ENCODE measurements at places on chromosomes 5 and 9. TPM values are rescaled to one million over a fixed set of nuclear protein-coding genes. Genes with fewer than 3 reads are reported as not detected.

GRCh38 chr9:122348791-122349190 is 22.0 kb upstream of the PTGS1 start:
- no peaks in the 10 kb centered on the region for H3K27me3 ChIP-seq
- peaks cover 4% of the 10 kb centered on the region for H3K4me1 ChIP-seq
- H3K4me3 ChIP-seq, result no peak overlapping the region

GRCh38 chr9:89408628-89409101 is 89.2 kb downstream of the SEMA4D start:
- H3K4me1 ChIP-seq, result no peaks in the 10 kb centered on the region
- H3K36me3 ChIP-seq, result no peaks in the 10 kb centered on the region
- no peak overlapping the region for H3K27ac ChIP-seq

DNA sequence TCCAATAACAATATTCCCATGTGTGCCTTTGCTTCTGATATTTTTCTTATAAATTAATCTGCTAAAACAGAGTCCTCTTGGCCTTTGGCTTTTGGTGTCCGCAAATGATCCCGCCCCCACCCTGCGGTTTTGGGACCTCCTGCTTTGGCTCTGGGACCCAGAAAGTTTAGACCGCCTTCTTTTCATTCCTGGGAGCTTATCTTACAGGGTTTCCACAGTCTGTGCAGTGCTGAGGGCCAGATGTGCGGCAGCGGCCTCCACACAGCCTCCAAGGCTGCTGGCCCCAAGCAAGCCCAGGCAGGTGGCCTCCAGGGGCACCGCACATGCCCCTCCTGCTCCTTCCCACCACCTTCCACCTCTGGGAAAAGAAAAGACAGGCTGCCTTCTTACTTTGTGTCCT is 191.5 kb downstream of the ERCC6L2 start:
- no peak for DNase-seq
- H3K27me3 ChIP-seq, result no peaks in the 10 kb centered on the region
- H3K4me1 ChIP-seq, result no peaks in the 10 kb centered on the region
- H3K4me3 ChIP-seq, result no peak overlapping the region
- no peaks in the 10 kb centered on the region for H3K36me3 ChIP-seq
- no peak overlapping the region for H3K27ac ChIP-seq

GRCh38 chr5:170338933-170339779 is 41.6 kb upstream of the LCP2 start:
- H3K4me1 ChIP-seq, result no peaks in the 10 kb centered on the region
- no peaks in the 10 kb centered on the region for H3K36me3 ChIP-seq
- H3K4me3 ChIP-seq, result no peak overlapping the region
- peak; percentile 18 for DNase-seq
- H3K27me3 ChIP-seq, result peaks cover 6% of the 10 kb centered on the region

DNA sequence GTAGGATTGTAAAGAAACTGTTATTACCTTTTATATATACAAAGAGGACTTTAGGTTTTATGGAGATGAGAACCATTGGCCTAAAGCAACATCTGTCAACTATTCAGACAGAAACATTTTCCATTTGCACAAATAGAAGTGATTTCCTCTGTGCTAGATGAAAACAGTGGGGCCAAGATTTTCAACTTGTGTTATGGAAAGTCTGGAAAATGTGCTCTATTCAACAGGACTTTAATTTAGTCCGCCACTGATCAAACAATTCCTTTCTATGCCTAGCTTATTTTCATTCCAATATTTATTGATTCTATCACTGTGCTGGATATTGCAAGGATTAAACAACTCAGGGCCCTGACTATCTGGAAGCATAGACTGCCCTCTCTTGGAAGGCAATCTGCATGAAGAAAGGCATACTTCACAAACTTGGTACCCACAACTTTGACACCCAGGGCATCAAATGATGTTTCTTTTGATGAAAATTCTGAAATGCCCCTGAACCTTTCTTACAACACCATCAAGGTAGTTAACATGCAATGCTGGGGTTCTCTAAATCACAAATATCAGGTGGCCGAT is 126.6 kb upstream of the HMHB1 start:
- H3K27me3 ChIP-seq, result no peaks in the 10 kb centered on the region
- no peak for DNase-seq

Gene SLC2A6
- 48.2 TPM for total RNA-seq

GRCh38 chr9:114033397-114034103 is 44.5 kb downstream of the AMBP start:
- no peaks in the 10 kb centered on the region for H3K36me3 ChIP-seq
- H3K27ac ChIP-seq, result no peak overlapping the region
- no peaks in the 10 kb centered on the region for H3K4me1 ChIP-seq

- H3K4me3 ChIP-seq, result no peak overlapping the region
- no peaks in the 10 kb centered on the region for H3K36me3 ChIP-seq
- no peaks in the 10 kb centered on the region for H3K27me3 ChIP-seq
- H3K27ac ChIP-seq, result no peak overlapping the region
- H3K4me1 ChIP-seq, result no peaks in the 10 kb centered on the region
Measured at GRCh38 chr5:607541-608428, 4.4 kb upstream of the CEP72 start.

DNA sequence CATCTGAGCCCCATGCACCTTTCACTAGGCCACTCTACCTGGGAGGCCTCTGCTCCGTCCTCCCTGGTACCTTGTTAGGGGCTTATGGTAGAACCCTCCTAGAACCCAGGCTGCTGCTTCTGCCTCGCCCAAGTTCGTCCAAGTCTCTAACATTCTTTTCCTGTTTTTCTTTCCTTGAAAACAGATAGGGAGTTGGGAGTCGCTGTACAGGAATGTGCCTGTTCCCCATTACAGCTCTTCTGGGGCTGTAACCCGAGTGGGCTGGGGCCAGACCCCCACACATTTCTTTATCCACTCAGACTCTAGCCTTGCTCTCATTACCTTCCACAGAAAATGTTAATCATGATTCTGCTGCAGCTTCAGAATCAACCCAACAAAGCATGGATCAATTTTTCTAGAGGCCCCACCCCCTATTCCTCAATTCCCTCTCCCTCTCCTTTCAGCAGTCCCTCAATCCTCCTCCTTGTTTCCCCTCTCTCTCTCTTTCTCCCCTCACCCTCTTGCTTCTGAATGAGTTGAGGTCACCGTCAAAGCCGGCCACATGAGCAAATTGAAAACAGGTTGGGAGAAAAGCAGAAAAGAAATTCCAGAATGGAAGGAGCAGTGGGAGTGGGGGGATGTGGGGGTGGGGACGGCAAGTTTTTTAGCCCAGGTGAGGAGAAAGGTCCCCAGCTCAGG is 193.8 kb upstream of the TRIM32 start:
- DNase-seq, result no peak
- H3K4me1 ChIP-seq, result no peaks in the 10 kb centered on the region
- H3K27me3 ChIP-seq, result no peaks in the 10 kb centered on the region
- no peaks in the 10 kb centered on the region for H3K36me3 ChIP-seq
- H3K4me3 ChIP-seq, result no peak overlapping the region
- H3K27ac ChIP-seq, result no peak overlapping the region

Gene FOXD4
- total RNA-seq, result 0.23 TPM

GRCh38 chr5:175694371-175695160 is 36.7 kb downstream of the HRH2 start:
- H3K4me3 ChIP-seq, result no peak overlapping the region
- H3K4me1 ChIP-seq, result no peaks in the 10 kb centered on the region
- H3K36me3 ChIP-seq, result no peaks in the 10 kb centered on the region
- peaks cover 3% of the 10 kb centered on the region for H3K27me3 ChIP-seq

Gene SURF6
- total RNA-seq, result 16.1 TPM

- no peak overlapping the region for H3K4me3 ChIP-seq
- no peaks in the 10 kb centered on the region for H3K4me1 ChIP-seq
- H3K27me3 ChIP-seq, result no peaks in the 10 kb centered on the region
- no peak for DNase-seq
Measured at GRCh38 chr5:72470826-72471225, 36.4 kb downstream of the ZNF366 start.

Gene SLC9A3
- 2.0 TPM for total RNA-seq

GRCh38 chr9:134043531-134043988 is 18.3 kb downstream of the BRD3OS start:
- no peaks in the 10 kb centered on the region for H3K27me3 ChIP-seq
- no peak for DNase-seq
- no peak overlapping the region for H3K4me3 ChIP-seq
- no peaks in the 10 kb centered on the region for H3K4me1 ChIP-seq

GRCh38 chr9:81893929-81894328 is 34.3 kb upstream of the SPATA31D4 start:
- H3K27me3 ChIP-seq, result no peaks in the 10 kb centered on the region
- no peak overlapping the region for H3K4me3 ChIP-seq
- no peak for DNase-seq
- no peaks in the 10 kb centered on the region for H3K4me1 ChIP-seq

GRCh38 chr9:87588339-87588738 is 90.7 kb downstream of the DAPK1 start:
- no peaks in the 10 kb centered on the region for H3K36me3 ChIP-seq
- no peak overlapping the region for H3K4me3 ChIP-seq
- no peak overlapping the region for H3K27ac ChIP-seq
- no peaks in the 10 kb centered on the region for H3K4me1 ChIP-seq
- no peak for DNase-seq

All from Panc1 (cell line).